ENCODE measurements at places on chromosomes 16 and 17.

- H3K4me1 ChIP-seq = no peaks in the 10 kb centered on the region
- no peak overlapping the region for H3K27ac ChIP-seq
- H3K36me3 ChIP-seq = no peaks in the 10 kb centered on the region
- H3K27me3 ChIP-seq = no peaks in the 10 kb centered on the region
Observed at GRCh38 chr16:9843424-9844018, 338.7 kb downstream of the GRIN2A start.

GRCh38 chr17:45146166-45146565 lies 2.1 kb upstream of the HEXIM1 start:
- no peak overlapping the region for H3K27ac ChIP-seq
- no peak overlapping the region for H3K4me3 ChIP-seq
- H3K27me3 ChIP-seq = no peaks in the 10 kb centered on the region
- no peak for DNase-seq

GRCh38 chr17:11555530-11555929 lies 42.7 kb upstream of the DNAH9 start:
- no peaks in the 10 kb centered on the region for H3K4me1 ChIP-seq
- H3K36me3 ChIP-seq = no peaks in the 10 kb centered on the region
- H3K27me3 ChIP-seq = no peaks in the 10 kb centered on the region
- no peak for DNase-seq
- no peak overlapping the region for H3K27ac ChIP-seq

- H3K27me3 ChIP-seq = no peaks in the 10 kb centered on the region
- H3K4me3 ChIP-seq = no peak overlapping the region
- DNase-seq = no peak
- peaks cover 43% of the 10 kb centered on the region for H3K36me3 ChIP-seq
- no peak overlapping the region for H3K27ac ChIP-seq
Observed at GRCh38 chr17:12114686-12115418, 94.2 kb downstream of the MAP2K4 start.

- no peaks in the 10 kb centered on the region for H3K36me3 ChIP-seq
- no peak overlapping the region for H3K27ac ChIP-seq
- no peaks in the 10 kb centered on the region for H3K4me1 ChIP-seq
- no peak overlapping the region for H3K4me3 ChIP-seq
Observed at GRCh38 chr16:26348095-26348494, 656.3 kb downstream of the HS3ST4 start.

- H3K27ac ChIP-seq = no peak overlapping the region
- no peaks in the 10 kb centered on the region for H3K4me1 ChIP-seq
- no peaks in the 10 kb centered on the region for H3K36me3 ChIP-seq
- no peaks in the 10 kb centered on the region for H3K27me3 ChIP-seq
Observed at GRCh38 chr16:86222547-86222946, 287.8 kb upstream of the FOXF1 start.

GRCh38 chr16:87310610-87311009 lies 6.6 kb downstream of the C16orf95 start:
- no peak overlapping the region for H3K27ac ChIP-seq
- no peaks in the 10 kb centered on the region for H3K36me3 ChIP-seq
- H3K27me3 ChIP-seq = no peaks in the 10 kb centered on the region
- no peak for DNase-seq
- no peak overlapping the region for H3K4me3 ChIP-seq

GRCh38 chr17:79019632-79020584 lies 4.1 kb upstream of the C1QTNF1 start:
- H3K36me3 ChIP-seq = no peaks in the 10 kb centered on the region
- no peaks in the 10 kb centered on the region for H3K27me3 ChIP-seq
- peak; percentile 31 for DNase-seq
- H3K4me3 ChIP-seq = no peak overlapping the region
- H3K27ac ChIP-seq = no peak overlapping the region
- H3K4me1 ChIP-seq = peaks cover 12% of the 10 kb centered on the region

GRCh38 chr17:73650140-73650539 lies 5.9 kb upstream of the SDK2 start:
- DNase-seq = no peak
- H3K27me3 ChIP-seq = no peaks in the 10 kb centered on the region
- H3K36me3 ChIP-seq = no peaks in the 10 kb centered on the region
- H3K4me1 ChIP-seq = no peaks in the 10 kb centered on the region
- no peak overlapping the region for H3K27ac ChIP-seq
